ENCODE measurements at places on chromosomes 11 and 22. TPM values are rescaled to one million over a fixed set of nuclear protein-coding genes. Genes with fewer than 3 reads are reported as not detected.
A peak's percentile ranks its signal among the peaks of the same experiment; 100 is the strongest.

DNA sequence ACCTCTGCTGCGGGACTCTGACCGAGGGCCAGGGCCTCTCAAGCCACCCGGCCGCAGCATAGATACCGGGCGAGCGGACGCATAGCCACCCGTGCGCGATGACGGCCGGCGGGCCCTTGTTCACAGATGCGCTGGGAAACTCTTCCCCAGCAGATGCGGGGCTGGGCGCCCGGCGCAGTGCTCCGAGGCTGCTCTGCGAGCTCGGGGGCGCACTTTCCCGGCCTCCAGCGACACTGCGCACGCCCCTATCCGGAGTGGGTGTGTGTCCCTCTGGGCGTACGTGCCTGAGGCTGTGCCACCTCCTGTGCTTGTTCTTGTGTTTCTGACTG is 104.7 kb upstream of the E2F8 start:
- no peak for DNase-seq

GRCh38 chr11:73931039-73931645 is 19.7 kb upstream of the DNAJB13 start:
- peak; percentile 63 for DNase-seq

DNA sequence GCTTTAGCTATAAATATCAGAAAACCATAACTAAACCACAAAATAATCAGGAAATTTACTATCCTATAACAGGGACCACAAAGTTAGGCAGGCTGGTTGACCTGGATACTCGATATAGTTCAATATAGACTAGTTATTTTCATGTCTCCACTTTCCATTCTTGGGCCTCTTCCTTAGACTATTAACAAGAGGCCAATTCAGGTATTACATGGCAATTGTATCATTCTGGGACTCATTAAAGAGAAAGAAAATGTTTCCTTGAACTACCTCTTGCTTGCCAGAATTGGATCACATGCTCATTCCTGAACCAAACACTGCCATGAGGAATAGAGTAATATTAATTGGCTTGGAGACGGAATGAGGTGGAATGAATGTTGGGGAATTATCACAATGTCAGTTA is 76.0 kb downstream of the EIF3M start:
- DNase-seq = no peak

DNA sequence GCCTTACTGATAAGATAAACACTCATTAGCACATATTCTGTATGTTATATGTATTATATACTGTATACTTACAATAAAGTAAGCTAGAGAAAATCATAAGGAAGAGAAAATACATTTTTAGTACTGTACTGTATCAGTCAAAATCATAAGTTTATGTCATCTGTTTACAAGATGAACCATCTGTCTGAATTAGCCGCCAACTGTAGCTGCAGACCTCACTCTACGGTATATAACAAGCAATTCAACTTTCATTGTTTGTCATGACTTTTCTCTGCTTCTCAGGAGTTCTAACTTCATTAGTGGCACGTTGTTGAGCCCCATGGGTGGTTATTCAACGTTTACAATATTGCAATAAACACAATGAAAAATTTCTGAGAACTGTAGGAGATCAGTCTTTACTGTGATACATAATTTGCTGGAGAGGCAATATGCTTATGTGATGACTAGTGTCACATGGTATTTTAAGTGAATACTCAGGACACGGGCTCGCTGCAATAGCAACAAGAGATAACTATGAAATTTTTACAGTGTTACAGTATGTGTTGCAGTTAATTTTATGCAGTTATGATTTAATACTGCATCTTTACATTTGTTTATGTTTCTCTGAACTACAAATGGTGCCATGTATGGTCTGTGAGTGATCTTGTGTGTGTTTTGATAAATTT is 132.2 kb upstream of the CTSC start:
- DNase-seq = no peak

- no peak for DNase-seq
Measured at GRCh38 chr11:14445542-14446530, 53.8 kb downstream of the COPB1 start.

DNA sequence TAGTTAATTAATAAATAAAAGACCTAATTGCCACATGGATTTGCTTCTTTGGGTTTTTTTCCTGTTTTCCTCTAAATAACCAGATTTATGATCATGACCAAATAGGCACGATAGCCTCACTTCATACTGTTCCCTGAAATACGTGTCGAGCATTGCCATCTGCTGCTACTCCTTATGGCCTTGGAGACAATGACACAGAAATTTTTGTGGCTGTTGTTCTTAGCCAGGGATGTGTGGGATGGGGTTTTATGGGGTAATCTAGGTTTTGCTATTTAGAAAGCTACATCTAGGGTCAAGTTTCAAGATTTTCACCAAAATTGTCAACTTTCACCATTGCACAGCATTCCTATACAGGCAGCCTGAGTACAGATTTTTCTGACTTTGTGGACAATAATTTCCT is 145.2 kb downstream of the DBX1 start:
- no peak for DNase-seq

- peak; percentile 13 for DNase-seq
Measured at GRCh38 chr11:36447514-36447913, 62.6 kb downstream of the TRAF6 start.

DNA sequence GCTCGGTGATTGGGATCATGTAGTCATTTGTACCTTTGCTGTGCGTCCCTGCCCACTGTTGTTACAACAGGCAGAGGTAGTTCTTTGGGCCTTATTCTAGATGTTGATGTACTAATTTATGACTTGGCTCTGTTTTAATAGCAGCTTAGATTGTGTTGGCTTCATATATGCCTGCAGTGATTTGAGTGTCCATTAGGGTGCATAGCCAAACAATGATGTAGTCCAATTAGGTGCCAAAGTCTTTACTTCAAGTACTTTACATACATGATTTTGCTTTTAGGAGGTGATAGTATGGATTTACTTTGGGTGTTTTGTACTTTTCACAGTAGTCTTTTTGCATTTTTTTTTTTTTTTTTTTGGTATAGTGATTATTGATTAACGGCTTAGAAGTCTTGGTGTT is 46.4 kb downstream of the PPP6R3 start:
- DNase-seq = peak; percentile 48

GRCh38 chr22:43726322-43726721 is 85.8 kb downstream of the EFCAB6 start:
- peak; percentile 84 for DNase-seq

DNA sequence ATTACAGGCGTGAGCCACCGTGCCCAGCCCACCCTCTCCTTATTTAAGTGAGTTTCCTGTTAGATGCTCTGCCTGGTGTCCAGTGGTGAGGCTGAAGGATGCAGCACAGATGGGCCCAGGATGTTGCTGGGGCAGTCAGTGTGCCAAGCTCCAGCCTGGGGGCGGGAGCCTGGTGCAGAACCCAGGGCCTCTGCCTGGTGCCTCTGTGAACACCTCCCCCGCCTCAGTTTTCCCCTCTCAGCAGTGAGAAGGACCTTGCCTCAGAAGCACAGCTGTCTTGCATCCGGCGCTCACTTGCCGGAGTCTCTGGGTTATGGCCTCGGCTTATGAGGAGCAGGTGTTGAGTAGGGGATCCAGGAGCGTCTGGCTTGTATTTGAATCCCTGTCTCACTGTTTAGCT is 116.2 kb downstream of the KIAA1671 start:
- DNase-seq = peak; percentile 49

- DNase-seq = no peak
Measured at GRCh38 chr22:47374901-47375575, 612.6 kb downstream of the TBC1D22A start.

DNA sequence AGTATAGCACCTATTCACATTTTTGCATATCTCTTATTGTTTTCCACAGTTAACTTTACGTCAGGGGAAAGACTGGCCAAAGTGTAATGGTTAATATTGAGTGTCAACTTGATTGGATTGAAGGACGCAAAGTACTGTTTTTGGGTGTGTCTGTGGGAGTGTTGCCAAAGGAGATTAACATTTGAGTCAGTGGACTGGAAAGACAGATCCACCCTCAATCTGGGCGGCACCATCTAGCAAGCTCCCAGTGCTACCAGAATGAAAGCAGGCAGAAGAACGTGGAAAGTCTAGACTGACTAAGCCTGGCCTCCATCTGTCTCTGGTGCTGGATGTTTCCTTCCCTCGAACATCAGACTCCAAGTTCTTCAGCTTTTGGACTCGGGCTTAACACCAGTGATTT is 1900.7 kb upstream of the RAG2 start:
- DNase-seq = peak; percentile 2

- no peak for DNase-seq
Measured at GRCh38 chr11:100874203-100874602, 187.1 kb downstream of the ARHGAP42 start.

DNA sequence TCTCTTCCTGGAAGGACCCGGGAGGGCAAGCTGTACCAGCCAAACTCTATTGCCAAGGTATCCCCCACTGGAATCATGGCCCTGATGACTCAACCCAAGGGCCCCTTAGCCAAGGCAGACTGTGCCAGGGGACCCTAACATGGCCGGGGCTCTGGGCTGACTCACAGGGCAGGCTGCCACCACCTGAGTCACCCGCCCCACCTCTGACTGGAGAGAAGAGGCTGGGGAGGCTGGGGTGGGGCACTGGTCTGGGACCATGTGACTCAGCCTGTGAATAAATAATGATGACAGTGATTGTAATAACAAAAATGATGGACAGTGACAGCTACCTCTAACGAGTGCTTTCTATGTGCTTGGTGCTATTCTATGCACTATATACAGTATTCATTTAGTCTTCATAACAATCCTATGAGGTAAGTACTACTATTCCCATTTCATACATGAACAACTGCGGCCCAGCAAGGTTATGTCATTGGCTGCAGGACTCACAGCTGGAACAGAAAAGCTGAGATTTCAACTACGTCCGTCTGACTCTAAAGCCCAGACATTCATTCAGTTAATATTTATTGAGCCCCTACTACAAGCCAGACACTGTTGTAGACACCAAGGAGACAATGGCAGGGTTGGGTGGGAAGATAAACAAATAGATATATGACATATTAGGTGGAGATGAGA is 84.2 kb downstream of the FBXO7 start:
- DNase-seq = peak; percentile 60

GRCh38 chr22:46753360-46753759 is 9.1 kb upstream of the TBC1D22A start:
- no peak for DNase-seq

DNA sequence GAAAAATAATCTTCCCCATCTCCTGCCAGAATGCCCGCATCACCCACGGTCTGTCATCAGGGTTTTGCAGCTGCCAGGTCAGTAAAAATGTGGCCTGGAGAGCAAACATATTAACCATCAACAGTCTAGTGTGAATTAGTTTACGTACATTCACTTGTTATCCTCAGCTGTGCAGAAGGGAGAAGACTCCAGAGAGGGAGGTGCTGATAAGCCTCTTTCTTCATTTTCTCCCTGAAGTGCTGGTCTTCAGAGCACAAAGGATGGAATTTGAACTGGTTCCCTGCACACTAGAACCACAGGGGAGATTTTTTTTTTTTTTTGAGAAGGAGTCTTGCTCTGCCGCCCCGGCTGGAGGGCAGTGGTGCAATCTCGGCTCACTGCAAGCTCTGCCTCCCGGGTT is 8.2 kb downstream of the FGF19 start:
- DNase-seq = no peak

TSPAN32 gene
- total RNA-seq = 2.1 TPM

APOL3 gene
- 17.1 TPM for total RNA-seq

SLC1A2 gene
- total RNA-seq = 2.2 TPM

ZW10 gene
- 22.2 TPM for total RNA-seq

TBC1D22A gene
- total RNA-seq = 14.3 TPM

FGF4 gene
- not detected for total RNA-seq

C22orf31 gene
- total RNA-seq = 0.62 TPM

All from tongue (tissue), 3 donors.